Prostate gland (tissue), 2 donors: ENCODE measurements at places on chromosomes 3 and 15. TPM values are rescaled to one million over a fixed set of nuclear protein-coding genes. Genes with fewer than 3 reads are reported as not detected.

- no peak overlapping the region for H3K4me3 ChIP-seq
- no peak overlapping the region for H3K27ac ChIP-seq
- no peaks in the 10 kb centered on the region for H3K36me3 ChIP-seq
- no peaks in the 10 kb centered on the region for H3K4me1 ChIP-seq
Observed at GRCh38 chr3:81554801-81555200, 206.6 kb downstream of the GBE1 start.

- no peaks in the 10 kb centered on the region for H3K36me3 ChIP-seq
- no peaks in the 10 kb centered on the region for H3K4me1 ChIP-seq
Observed at GRCh38 chr3:85259748-85260147, 301.0 kb downstream of the CADM2 start.

DNA sequence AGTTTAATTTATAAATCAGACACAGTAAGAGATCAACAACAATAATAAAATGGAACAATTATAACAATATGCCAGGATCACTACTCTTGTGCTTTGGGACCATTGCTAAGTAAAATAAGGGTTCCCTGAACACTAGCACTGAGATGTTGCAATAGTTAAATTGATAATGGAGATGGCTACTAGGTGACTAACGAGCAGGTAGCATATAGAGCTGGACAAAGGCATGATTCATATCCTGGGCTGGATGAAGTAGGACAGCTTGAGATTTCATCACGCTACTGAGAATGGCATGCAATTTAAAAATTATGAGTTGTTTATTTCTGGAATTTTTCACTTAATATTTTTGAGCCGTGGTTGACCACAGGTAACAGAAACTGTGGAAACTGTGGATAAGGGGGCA lies 20.7 kb upstream of the MYZAP start:
- H3K27me3 ChIP-seq: no peaks in the 10 kb centered on the region
- no peaks in the 10 kb centered on the region for H3K36me3 ChIP-seq
- H3K4me3 ChIP-seq: no peak overlapping the region
- H3K27ac ChIP-seq: no peak overlapping the region
- no peak for DNase-seq

DNA sequence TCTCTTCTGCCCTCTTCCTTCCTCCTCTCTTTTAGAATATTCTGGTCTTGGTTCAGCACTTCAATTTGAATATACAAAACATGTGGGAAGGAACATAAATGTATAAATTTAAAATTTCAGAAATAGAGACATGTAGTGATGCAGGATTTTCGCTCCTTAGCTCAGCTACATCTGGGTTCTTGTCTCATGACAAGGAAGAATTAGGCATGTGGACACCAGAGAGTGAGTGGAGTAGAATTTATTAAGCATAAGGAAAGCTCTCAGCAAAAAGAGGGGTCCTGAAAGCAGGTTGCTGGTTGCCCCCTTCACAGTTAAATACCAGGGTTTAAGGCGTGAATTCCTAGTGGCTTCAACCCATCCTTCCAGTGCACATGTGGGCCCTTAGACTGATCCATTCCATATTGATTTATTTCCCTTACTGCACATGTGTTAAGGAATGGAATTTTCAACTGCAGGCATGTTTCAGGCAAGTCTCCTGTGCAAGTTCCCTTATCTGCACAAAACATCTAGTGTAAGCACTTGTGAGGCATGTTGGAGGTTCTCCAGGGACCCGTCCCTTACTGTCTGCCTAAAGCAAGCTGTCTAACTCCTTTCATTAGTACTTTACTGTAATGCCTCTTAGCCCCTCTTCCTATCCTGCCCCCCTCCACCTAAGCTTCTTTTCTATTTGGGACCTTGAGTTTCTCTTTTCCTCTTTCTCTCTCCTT lies 133.2 kb upstream of the STRIT1 start:
- H3K27me3 ChIP-seq: no peaks in the 10 kb centered on the region
- DNase-seq: peak; percentile 4
- H3K36me3 ChIP-seq: no peaks in the 10 kb centered on the region
- H3K4me1 ChIP-seq: no peaks in the 10 kb centered on the region
- no peak overlapping the region for H3K4me3 ChIP-seq
- no peak overlapping the region for H3K27ac ChIP-seq

DNA sequence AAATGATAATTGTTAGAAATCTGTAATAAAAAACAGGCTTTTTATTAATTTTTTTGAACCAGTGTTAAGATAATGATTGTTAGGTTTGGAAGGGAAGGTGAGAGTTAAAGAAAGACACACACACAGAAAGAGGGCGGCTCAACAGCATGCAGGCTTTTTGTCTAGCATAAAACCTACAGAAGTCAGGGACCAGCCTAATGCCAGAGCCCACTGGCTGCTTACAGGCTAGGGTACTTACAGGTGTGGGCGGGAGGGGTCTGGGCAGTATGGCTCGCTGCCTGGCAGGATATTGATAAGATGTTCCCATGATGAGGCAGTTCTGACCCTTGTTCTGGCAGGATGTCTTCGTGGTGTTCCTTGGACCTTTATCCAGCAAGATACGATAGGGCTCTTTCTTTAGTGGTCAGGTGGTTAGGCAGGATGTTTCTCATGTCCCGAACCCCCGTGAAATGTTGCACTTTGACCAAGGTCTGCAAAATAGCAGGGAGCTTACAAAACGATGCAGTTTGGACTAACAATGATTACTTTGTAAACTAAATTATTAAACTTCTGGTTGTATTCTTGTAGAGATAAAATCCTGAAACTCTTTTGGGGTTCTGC lies 84.7 kb downstream of the DCUN1D1 start:
- no peak overlapping the region for H3K4me3 ChIP-seq
- H3K4me1 ChIP-seq: no peaks in the 10 kb centered on the region
- no peaks in the 10 kb centered on the region for H3K27me3 ChIP-seq
- H3K36me3 ChIP-seq: no peaks in the 10 kb centered on the region

- H3K27me3 ChIP-seq: no peaks in the 10 kb centered on the region
- DNase-seq: no peak
- H3K4me3 ChIP-seq: no peak overlapping the region
- H3K4me1 ChIP-seq: no peaks in the 10 kb centered on the region
Observed at GRCh38 chr3:178341636-178342035, 194.6 kb upstream of the KCNMB2 start.

DNA sequence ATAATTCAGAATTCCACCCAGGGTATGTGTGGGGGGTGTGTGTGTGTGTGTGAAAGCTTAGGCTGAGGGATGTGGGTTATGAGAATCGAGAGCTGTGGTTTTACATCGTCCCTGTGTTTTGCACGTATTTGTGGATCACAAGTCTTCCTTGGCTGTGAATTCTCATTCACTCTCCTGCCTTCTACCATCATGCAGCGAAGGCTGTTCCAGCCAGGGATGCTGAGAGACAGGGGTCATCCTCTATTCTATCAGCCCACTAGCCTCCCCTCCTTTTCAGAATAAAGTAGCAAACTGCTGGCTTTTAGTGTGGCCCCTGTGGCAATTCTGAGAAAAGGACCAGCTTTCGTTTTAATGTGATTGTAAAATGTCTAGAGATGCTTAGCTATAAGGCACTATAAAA lies 460.6 kb upstream of the NR2F2 start:
- no peak overlapping the region for H3K27ac ChIP-seq
- H3K27me3 ChIP-seq: no peaks in the 10 kb centered on the region
- DNase-seq: no peak
- H3K4me1 ChIP-seq: no peaks in the 10 kb centered on the region
- no peaks in the 10 kb centered on the region for H3K36me3 ChIP-seq
- no peak overlapping the region for H3K4me3 ChIP-seq

- no peak for DNase-seq
- no peaks in the 10 kb centered on the region for H3K4me1 ChIP-seq
- H3K36me3 ChIP-seq: no peaks in the 10 kb centered on the region
- H3K27ac ChIP-seq: no peak overlapping the region
- no peaks in the 10 kb centered on the region for H3K27me3 ChIP-seq
Observed at GRCh38 chr15:53274630-53275029, 484.5 kb upstream of the ONECUT1 start.

DNA sequence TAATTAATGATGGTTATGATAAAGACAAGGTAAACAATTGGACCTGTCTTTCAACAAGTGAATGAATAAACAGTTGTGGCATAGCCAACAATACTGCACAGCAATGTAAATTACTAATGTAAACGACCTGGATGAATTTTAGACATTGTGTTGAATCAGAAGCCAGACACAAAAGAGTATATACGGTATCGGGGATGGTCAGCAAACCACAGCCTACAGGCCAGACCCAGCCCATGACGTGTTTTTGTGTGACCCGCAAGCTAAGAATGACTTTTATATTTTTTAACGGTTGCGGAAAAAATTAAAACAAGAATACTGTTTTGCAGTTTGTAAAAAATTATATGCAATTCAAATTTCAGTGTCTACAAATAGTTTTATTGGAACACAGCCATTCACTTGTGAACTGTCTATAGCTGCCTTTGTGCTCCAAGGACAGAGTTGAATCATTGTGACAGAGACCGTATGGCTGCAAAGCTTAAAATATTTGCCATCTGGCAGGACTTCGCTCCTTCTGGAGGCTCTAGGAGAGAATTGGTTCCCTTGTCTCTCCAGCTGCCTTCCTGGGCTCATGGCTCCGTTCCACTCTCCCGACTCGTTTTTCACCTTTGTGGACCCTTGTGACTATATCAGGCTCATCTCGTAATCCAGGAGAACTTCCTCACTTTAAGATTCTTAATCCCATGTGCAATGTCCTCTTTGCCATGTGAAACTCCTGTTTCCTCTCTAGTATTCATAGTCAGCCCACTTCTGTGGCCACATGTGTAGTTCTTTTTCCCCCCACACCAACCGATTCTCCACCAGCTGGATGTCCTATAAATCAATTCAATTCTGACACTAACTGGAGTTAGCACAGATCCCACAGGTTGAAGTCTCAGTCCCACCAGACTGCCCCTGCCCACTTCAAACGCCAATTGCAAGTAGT lies 72.7 kb downstream of the CMTM8 start:
- DNase-seq: no peak
- H3K36me3 ChIP-seq: no peaks in the 10 kb centered on the region
- H3K27me3 ChIP-seq: no peaks in the 10 kb centered on the region
- no peaks in the 10 kb centered on the region for H3K4me1 ChIP-seq
- no peak overlapping the region for H3K27ac ChIP-seq
- no peak overlapping the region for H3K4me3 ChIP-seq

GRCh38 chr3:59558906-59559720 lies 509.3 kb upstream of the CFAP20DC start:
- H3K36me3 ChIP-seq: no peaks in the 10 kb centered on the region
- no peaks in the 10 kb centered on the region for H3K4me1 ChIP-seq
- H3K27ac ChIP-seq: no peak overlapping the region
- H3K27me3 ChIP-seq: no peaks in the 10 kb centered on the region
- no peak for DNase-seq

- H3K36me3 ChIP-seq: no peaks in the 10 kb centered on the region
- H3K4me1 ChIP-seq: no peaks in the 10 kb centered on the region
- no peak overlapping the region for H3K4me3 ChIP-seq
- DNase-seq: no peak
- no peak overlapping the region for H3K27ac ChIP-seq
Observed at GRCh38 chr3:155991847-155992246, 121.4 kb downstream of the GMPS start.

DNA sequence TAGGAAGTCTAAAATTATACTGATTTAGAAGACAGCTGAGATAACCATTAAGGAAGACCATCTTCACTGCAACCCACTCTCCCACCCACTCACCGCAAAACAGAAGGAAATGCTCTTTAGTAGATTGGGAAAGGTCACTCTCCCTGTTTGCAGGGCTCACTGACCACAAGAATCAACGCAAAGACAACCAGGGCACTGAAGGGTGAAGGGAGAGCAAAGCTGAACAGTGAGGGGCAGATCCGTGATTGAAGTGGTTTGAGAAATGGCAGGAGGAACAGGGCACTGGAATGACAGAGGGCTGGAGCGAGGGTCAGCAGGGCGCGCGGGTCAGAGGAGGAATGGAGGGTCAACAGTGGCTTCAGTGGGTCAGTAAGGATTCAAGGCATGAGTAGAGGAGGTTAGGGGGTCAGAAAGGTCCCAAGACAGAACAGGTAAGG lies 520 bp downstream of the MESD start:
- peak overlapping the region; percentile 89 for H3K4me3 ChIP-seq
- H3K27me3 ChIP-seq: no peaks in the 10 kb centered on the region
- DNase-seq: no peak
- no peaks in the 10 kb centered on the region for H3K4me1 ChIP-seq
- no peaks in the 10 kb centered on the region for H3K36me3 ChIP-seq
- peak overlapping the region; percentile 82 for H3K27ac ChIP-seq

DNA sequence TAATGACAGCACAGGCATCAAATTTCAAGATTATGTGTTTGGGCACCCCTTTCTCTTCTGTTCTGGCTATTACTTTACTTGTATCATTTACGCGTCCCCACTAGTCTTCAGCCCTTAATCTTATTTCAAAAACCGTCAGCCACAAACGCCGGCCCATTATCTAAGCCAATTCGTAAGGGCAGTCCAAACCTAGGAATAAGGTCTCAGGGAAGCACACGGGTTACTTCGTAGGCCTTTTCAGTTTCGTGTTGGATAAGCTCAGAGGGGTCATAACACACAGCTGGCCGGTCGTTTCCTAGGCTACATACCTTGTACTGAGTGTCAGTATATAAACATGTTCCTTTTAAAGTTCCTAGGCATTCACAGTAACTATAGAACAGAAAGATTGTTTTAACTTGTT lies 5.1 kb upstream of the DNAAF4 start:
- no peak overlapping the region for H3K27ac ChIP-seq
- H3K27me3 ChIP-seq: no peaks in the 10 kb centered on the region
- H3K36me3 ChIP-seq: no peaks in the 10 kb centered on the region
- no peak for DNase-seq

DNA sequence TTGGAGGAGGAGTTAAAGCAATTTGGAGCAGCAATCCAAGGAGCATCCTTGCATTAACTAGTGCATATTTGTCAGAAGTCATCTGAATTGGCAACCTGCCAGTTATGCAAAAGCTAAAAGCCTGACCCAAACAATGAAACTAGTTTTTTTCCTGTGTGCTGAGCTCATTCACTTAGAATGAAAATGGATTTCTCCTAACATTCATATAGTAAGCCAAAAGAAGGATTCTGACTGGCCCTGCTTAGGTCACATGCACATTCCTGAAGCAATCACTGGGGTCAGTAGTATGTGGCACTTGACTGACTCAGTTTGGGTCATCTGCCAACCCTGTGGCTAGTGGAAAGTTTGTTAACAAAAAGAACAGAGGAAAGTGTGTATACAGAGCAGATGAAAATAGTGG lies 30.5 kb downstream of the OXSM start:
- no peaks in the 10 kb centered on the region for H3K36me3 ChIP-seq
- DNase-seq: no peak
- H3K27me3 ChIP-seq: no peaks in the 10 kb centered on the region
- H3K27ac ChIP-seq: no peak overlapping the region
- no peaks in the 10 kb centered on the region for H3K4me1 ChIP-seq
- no peak overlapping the region for H3K4me3 ChIP-seq

Gene FGD5
- 15.8 TPM for total RNA-seq

Gene XRN1
- 32.1 TPM for total RNA-seq

Gene GOLGA8R
- total RNA-seq: 3.4 TPM

Gene MYO5C
- 53.5 TPM for total RNA-seq

Gene RASL12
- 124 TPM for total RNA-seq

Gene AMIGO3
- total RNA-seq: 1.4 TPM

Gene SLC24A5
- not detected for total RNA-seq

Gene ALDH1A2
- 8.2 TPM for total RNA-seq

Gene FOXB1
- total RNA-seq: not detected
